ENCODE measurements at places on chromosomes 1 and 21. TPM values are rescaled to one million over a fixed set of nuclear protein-coding genes. Genes with fewer than 3 reads are reported as not detected.

GRCh38 chr21:41929248-41929647 is 24.6 kb downstream of the C2CD2 start:
- DNase-seq, result peak; percentile 13

GRCh38 chr1:156002188-156002911 is 18.4 kb downstream of the SSR2 start:
- peak; percentile 72 for DNase-seq

DNA sequence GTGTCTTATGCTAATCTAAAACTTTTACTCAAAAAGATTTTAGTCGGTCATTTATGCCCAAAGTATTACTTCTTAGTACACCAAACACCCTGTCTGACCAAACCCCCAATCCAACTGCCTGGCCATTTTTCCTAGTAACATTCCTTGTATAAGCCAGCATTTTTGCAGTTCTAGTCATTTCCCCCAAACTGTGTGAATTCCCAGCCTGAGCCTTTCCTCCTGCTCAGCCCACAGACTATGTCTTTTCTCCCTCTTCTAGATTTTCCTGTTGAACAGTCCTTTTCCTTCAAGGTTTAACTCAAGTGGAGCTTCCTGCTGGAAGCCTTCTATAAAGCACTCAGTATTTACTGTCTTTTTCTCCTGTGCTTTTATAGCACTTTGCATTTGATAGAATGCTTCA is 843.8 kb downstream of the USP25 start:
- no peak for DNase-seq

- no peak for DNase-seq
Measured at GRCh38 chr1:24468685-24469316, 33.8 kb upstream of the RCAN3 start.

DNA sequence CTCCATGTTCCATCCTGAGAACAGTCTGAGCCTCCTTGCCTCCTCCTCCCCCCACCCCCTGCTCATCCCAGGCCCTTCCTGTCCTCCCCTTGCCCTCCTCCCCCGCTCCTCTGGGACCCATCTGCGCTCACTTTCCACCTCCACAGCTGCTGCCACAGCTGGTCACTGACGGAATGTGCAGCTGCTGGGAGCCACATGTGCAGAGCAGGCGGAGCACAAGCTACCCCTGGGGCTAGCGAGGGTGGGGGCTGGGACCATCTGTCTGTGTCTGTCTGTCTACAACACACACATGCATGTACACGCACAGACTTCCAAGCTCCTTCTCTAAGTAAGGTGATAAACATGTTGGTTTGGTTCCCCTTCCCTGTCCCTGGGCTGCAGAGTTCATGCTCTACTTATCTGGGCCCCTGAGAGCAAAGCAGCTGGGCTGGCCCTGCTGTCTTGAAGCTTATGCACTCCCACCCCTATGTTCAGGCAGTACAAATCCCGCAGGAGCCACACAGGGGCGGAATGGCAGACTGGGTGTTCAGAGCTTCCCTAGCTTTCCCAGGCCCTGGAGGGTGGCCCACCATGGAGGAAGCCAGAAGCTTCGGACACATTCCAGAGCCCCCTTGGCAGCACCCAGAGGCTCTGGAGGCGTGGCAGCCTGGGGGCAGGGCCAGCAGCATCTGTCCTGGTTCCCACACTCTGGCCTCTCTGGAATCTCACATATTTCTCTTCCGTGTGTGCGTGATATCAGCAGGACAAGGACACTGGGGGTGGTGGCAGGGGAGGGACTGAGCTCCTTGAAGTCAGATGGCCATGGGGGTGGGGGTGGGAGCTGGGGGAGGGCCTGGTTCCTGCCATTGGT is 7.0 kb upstream of the HEYL start:
- DNase-seq, result peak; percentile 24

- no peak for DNase-seq
Measured at GRCh38 chr1:207156826-207157225, 52.8 kb downstream of the C4BPA start.

DNA sequence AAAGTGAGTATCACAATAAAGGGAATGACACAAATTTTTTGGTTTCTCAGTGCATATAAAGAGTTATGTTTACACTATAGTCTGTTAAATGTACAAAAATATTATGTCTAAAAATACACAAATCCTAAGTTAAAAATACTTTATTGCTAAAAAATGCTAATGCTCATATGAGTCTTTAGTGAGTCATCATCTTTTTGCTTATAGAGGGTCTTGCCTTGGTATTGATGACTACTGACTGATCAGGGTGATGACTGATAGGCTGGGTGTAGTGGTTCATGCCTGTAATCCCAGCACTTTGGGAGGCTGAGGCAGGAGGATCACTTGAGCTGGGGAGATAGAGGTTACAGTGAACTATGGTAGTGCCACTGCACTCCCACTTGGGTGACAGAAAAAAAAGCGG is 12.9 kb upstream of the NUF2 start:
- no peak for DNase-seq

DNA sequence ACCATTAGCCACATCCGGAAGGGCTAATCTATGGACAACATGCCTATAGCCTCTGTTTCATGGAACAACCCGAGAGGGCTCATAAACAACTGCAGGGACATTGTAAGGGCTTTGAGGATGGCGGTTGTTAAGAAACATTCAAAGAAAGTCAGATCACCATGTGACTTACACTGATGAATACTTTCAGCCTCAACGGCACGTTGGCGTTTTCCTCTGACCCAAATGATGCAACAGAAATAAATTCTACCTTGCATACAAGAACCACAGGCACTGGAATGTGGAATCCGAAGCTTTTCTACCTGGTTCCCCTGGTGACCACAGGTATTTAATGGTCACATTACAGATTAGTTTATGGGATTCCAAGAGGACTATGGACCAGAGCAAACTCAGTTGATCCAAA is 107.0 kb downstream of the CLIC6 start:
- DNase-seq, result no peak

DNA sequence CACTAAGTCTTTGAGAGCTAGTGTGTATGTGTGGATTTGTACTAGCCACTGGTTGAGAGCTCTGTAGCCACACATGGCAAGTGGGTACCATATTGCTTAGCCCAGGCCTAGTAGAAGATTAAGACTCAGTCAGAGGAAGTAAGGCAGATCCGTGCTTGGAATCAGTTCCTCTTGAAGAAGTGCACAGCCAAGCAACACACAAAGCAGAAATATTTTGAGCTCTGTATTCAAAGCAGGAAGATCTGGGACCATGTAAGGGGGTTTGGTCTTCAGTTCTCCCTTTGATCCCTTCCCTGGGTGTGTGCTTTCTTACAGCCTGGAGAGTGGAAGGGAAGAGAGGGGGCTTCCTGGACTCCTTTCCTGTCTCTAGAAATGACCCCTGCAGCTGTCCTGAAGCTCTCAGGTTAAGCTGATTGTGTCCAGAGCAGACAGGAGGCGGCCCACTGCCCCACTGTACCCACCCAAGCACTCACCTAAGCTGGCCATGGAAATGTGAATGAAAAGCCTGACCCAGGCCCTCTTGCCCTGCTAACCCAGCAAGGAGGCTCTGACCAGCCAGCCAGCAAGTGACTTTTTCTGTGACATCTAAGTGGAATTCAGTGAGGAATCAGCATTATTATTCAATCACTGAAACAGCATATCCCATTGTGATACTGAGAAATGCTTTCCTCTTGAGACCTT is 3.6 kb downstream of the ETS2 start:
- DNase-seq, result peak; percentile 31

- no peak for DNase-seq
Measured at GRCh38 chr1:85407746-85408377, 57.1 kb downstream of the DDAH1 start.

DNA sequence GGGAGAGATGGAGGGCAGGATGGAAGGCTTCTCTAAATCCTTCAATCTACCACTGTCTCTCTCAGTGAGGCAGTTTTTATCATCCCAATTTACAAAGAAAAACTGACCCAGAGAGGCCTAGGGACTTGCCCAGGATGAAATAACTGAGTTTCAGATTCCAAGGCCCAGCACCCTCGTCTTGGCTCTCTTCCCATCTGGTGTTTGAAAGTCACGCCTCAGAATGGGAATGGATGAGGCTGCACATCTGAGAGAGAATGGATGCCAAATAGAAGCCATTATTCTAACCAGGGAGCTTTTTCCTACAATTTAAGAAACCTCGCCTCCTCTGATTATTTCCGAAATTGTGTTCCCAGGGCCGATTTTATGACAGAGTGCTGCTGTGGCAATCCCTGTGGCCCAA is 10.6 kb upstream of the KCNN3 start:
- DNase-seq, result no peak

GRCh38 chr1:36124404-36125128 is 456 bp downstream of the COL8A2 start:
- DNase-seq, result no peak

- no peak for DNase-seq
Measured at GRCh38 chr1:75672528-75673393, 51.7 kb upstream of the ACADM start.

DNA sequence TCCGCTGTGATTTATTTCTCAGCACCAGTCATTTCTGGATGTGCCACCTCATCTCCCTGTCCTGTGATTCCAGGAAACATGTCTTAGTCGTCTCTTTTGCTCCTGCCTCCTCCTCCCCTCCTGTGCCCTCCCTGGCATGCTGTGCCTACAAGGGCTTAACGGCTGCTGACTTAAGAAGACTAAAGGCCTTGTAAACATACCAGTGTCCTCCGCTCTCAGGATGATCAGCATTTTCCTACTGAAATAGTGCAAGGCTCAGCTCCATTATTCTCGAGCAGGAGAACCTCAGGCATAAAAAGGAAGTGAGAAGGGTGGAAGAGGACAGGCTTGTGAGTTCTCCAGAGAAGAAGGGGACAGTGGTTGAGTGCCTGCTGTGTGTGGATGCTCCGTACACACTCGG is 61.6 kb upstream of the RUNX3 start:
- no peak for DNase-seq

- DNase-seq, result no peak
Measured at GRCh38 chr1:117628343-117628742, 22.5 kb downstream of the TENT5C start.

DNA sequence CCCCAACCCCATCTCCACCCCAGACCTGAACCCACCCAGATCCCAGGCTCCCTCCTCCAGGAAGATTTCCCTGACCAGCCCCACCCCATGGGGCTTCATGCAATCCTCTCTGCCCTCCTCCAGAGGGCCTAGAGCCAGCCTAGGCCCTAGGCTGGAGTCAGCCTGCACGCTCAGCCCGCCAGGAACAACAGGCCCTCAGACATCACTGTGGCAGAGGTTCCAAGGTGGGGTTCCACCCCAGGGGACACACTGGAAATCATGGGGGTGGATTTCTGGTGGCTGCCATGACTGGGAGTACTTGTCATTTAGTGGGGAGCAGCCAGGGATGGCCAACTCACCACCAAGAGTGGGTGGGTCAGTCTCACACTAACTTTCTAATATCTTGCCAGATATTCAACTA is 122.0 kb downstream of the GLIS1 start:
- DNase-seq, result no peak

GRCh38 chr1:30286241-30286987 is 437.0 kb downstream of the MATN1 start:
- peak; percentile 12 for DNase-seq

DNA sequence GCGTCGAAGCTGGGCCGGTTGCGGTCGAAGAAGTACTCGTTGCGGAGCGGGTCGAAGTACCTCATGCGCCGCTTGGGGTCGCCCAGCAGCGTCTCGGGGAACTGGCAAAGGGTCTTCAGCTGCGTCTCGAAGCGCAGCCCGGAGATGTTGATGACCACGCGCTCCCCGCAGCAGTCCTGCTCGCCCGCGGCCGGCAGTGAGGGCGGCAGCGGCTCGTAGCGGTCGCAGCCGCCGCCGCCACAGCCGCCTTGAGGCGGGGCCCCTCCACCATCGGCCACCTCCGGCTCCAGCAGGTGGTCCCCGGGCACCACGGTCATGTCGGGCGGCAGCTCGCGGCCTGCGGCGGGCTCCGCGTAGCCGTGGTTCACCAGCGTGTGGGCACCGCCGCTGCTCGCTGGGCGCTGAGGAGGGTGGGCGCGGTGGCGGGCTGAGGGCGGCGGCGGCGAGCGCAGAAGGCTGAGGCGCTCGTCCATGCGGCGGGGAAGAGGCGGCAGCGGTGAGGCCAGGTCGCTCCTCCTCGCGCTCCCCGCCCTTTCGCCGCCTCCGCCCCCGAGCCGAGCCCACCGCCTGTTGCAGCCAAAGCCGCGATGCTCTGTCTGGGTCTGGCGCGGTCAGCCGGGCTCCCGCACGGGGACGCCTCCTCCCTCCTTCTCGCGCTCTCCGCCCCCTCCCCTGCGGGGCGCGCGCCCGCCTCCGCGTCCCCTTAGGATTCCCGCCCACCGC is at the start of gene KCNA3:
TSS of gene KCNA3 (minus strand) at position 604 of the 723 bp plus-strand sequence. CDS start at position 473, 131 bp downstream.
- peak; percentile 31 for DNase-seq

DNA sequence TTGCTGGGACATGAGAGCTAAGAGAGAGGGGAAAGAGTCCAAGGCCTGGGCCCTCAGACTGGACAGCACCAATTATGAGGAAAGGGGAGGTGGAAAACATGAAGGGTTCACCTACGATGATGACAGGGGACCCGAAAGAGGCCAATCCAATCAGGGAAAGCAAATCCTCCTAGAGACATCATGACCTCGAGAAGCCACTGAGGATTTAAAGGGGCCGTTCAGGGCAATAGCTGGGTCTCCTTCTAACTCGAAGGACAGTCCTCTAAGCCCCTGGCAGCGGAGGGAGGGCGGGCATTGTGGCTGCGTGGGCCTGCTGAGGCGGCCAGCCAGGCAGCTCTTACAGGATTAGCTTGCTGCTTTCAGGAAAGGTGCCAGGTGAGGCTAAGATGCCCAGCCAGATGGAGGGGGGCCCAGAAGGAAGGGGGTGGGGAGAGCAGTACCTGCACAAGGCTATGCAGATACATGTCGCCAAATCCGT is 7.4 kb downstream of the MEF2D start:
- no peak for DNase-seq

DNA sequence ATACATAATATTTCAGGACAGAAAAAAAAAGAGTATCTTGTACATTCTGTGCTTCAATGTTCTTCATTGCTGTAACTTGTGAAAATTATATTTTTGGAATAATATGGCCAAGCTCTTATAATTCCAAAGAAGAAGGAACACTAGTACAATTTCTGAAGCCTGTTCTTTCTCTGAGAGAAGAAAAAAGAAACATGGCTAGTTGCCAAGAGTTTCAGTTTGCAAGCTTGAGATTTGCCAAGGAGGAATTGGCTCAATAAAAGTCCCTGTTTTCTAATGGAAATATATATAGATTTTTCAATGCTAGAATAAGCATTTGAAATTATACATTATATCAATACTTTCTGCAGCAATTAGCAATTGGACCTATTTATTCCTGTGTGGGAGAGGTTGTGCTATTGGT is 285.2 kb upstream of the NEGR1 start:
- DNase-seq, result no peak

GRCh38 chr1:20652300-20652699 is 8.9 kb downstream of the DDOST start:
- DNase-seq, result no peak

- peak; percentile 67 for DNase-seq
Measured at GRCh38 chr1:209689477-209689876, 14.3 kb downstream of the G0S2 start.

GPA33 gene
- total RNA-seq, result 531 TPM

MEX3A gene
- 1.6 TPM for total RNA-seq

NPPB gene
- not detected for total RNA-seq

ATAD3C gene
- 0.16 TPM for total RNA-seq

OR11L1 gene
- not detected for total RNA-seq

SPRR3 gene
- total RNA-seq, result not detected

GPR161 gene
- 2.5 TPM for total RNA-seq

IARS2 gene
- 80.6 TPM for total RNA-seq

CFAP57 gene
- total RNA-seq, result not detected

AADACL3 gene
- total RNA-seq, result not detected

CACHD1 gene
- total RNA-seq, result 2.0 TPM

OR2L2 gene
- not detected for total RNA-seq

MYCL gene
- total RNA-seq, result 17.0 TPM

AKNAD1 gene
- not detected for total RNA-seq
